ENCODE measurements at places on chromosomes 12 and 14. TPM values are rescaled to one million over a fixed set of nuclear protein-coding genes. Genes with fewer than 3 reads are reported as not detected.

The ABHD12B gene
- total RNA-seq, result 0.27 TPM

The MARK3 gene
- total RNA-seq, result 51.4 TPM

The ANO2 gene
- 0.81 TPM for total RNA-seq

The AACS gene
- total RNA-seq, result 16.7 TPM

DNA sequence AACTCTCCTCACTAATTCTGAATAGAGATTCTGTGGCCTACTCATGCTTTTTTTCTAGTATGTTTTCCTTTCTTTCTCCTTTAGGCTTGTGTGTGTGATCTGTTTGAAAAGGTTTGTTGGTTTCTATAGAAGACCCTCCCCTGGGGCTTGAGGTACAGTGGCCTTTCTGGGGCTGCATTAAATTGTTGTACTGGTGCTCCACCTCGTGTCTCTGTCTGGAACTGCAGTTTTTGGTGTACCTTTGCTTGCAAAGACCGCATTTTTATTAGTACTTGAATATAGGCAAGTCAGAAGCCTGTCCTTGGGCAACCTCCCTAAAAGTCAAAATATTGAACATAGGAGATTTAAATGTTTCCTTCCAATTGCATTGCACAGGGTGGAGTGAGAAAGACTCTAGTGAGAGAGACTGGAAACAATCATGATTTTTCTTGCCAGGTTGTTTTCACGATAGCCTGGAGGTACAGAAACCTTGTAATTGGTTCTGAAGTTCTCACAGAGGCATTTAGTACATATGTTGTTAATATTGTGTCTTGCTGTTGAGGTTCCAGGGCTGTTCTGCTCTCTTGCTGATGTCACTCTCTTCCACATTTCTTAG, 39.0 kb downstream of the SLCO1B1 start:
- DNase-seq, result peak; percentile 12

- no peak for DNase-seq
Observed at GRCh38 chr14:69475194-69475818, 9.2 kb upstream of the PLEKHD1 start.

- DNase-seq, result peak; percentile 4
Observed at GRCh38 chr14:62158779-62159178, 396.6 kb downstream of the SNAPC1 start.

GRCh38 chr12:26939953-26940352, 1.7 kb downstream of the FGFR1OP2 start:
- no peak for DNase-seq

DNA sequence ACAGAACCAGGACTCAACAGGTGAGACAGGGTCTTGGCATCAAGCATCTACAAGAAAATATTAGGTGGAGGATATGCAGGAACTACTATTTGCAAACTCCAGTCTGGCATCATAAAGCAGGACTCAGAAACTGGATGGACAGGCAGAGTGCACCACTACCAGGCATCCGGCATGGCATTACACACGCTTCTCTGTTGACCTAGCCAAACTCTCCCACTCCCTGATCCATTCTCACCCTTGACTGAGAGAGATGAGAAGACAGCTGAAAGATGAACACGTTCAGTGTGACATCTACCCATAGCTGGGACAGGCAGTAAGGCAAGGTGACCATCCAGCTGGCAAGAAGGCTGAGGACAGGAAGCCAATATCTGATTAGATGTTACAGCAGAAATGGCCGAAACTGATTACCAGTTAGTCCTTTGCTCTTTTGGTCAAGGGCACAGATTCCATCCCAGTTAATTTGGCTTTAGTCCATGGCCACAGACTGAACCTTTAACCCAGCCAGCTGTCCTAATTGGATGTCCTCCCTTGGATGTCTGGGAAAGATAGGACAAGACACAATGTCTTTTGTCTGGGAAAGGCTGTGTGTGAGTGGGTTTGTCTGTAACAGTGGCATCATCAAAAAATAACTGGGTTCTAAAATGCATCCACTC, 71.6 kb downstream of the BBS10 start:
- no peak for DNase-seq

- DNase-seq, result no peak
Observed at GRCh38 chr14:35134329-35135123, 12.2 kb downstream of the PRORP start.

DNA sequence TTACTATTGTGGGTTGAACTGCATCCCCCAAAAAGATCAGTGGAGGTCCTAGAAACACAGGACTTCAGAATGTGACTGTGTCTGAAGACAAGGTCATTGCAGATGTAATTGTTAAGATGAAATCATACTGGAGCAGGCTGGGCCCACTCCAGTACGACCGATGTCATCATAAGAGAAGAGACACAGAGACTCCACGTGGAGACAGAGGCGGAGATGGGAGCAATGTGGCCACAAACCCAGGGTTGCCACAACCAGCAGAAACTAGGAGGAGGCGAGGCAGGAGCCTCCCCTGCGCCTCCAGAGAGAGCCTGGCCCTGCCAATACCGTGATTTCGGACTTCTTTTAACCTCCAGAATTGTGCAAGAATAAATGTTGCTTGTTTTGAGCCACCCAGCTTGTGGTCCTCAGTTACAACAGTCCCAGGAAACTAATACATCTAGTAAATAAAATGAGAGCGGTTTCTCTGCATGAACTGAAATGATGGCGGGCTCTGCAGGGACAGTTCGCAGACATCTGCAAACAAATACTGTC, 25.7 kb upstream of the FZD10 start:
- DNase-seq, result no peak

DNA sequence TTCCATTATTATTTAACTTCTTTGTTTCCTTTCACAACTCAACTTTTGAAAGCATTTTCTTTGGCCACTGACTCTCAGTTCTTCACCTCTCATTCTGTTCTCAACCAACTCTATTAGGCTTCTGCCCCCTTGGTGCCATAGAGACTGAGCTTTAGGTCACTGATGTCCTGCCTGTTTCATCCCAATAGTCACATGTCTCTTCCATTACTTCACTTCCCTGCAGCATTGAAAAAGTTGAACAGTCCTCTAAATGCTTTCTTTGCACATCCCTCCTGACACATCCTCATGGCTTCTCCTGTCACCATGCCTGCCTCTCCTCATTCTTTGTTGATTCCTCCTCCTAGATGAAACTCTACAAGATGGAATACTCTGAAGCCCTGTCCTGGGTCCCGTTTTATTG, 2.7 kb downstream of the CLEC12A start:
- no peak for DNase-seq

DNA sequence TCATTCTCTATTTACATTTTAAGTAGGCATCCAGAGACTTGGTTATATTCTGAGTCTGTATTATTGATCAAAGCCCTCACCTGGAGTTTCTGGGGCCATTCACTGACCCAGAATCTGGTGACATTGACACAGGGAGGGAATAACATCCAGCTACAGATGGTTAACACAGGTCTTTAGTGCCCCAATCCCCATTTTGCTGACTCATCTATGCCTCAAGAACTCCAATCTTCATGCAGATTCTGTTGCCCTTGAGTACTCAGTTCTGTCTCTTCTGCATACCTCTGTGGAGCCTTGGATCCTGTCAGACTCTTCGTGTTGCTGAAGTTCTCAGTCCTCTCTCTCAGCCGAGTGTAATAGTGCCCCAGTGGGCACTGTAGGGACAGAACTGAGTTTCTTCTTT, 208.9 kb downstream of the RGS6 start:
- no peak for DNase-seq

GRCh38 chr14:92005019-92005418, 34.8 kb downstream of the TRIP11 start:
- no peak for DNase-seq

DNA sequence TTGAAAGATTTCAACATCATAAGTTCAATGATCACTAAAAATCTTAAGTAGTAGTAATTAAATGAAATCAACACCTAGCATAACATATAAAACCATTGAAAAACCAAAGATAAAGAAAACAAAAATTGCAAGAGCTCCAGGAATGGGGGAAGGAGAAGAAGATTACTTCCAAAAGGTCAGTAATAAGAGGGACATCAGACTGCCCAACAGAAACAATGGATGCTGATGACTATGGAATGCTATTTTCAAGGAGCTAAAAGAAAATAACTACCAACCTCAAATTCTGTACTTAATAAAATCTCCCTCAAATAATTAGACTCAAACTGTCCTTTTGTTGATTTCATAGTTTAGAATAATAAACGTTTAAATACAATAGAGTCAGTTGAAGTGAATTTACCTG, 314.5 kb upstream of the LMO3 start:
- no peak for DNase-seq

DNA sequence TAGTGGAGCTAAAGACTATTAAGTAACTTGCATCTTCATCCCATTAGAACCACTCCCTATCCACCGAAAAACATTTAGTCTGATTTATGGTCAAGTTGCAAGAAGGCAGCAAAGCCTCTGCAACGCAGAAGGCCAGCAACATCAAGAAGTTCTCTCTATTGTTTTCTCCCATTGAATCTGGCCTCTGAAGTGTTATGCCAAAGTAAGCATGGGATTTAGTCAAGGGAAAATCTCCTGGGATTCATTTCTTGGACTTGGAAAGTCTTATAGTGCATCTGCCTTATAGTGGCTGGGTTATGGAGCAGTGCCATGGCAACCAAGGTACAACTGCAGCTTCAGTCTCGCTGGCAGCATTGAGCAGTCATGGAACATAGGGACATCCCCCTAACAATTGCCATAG, 87.7 kb upstream of the KRR1 start:
- no peak for DNase-seq

All from hematopoietic multipotent progenitor cell (in vitro differentiated cells).